Esophagus mucosa (tissue), 1 donor: ENCODE measurements at places on chromosomes 7 and 10. TPM values are rescaled to one million over a fixed set of nuclear protein-coding genes. Genes with fewer than 3 reads are reported as not detected.

DNA sequence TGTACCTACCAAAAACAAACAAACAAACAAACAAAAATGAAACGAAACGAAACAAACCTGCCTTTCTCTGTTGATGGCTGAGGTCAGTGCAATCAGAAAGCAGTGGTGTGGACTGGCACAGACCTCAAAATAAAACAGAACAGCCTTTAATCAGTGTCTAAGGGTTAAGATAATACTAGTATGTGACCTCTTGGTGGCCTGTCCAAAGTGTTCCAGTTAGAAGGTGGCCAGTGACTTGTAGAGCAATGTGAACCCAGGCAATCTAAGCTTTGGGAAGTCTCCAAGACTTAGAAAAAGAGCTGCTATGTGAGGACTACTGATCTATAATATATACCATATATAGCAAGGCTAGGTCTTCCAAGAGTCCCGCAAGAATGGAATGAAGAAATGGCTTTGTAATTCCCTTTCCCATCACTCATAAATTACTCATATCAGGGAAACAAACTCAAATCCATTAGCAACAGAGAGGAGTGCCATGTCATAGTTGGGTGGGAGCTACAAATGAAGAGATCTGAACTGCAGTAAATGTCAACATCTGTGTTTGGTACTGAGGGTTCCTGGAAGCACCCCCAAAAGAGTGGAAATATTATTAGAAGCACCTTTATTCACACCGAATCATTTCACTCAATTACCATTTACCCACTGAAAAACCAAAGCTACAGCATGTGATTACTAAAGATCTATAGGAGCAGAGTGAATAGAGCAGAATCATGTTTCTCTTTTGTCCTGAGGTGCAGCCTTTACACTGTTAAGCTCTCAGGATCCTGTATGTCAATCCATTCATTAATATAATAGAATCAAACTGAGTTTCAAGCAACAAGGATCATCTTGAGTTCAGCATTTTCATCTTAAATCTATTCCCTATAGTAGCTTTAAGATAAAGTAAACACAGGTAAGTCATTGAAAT lies 28.0 kb downstream of the ABLIM1 start:
- ATAC-seq: no peak

DNA sequence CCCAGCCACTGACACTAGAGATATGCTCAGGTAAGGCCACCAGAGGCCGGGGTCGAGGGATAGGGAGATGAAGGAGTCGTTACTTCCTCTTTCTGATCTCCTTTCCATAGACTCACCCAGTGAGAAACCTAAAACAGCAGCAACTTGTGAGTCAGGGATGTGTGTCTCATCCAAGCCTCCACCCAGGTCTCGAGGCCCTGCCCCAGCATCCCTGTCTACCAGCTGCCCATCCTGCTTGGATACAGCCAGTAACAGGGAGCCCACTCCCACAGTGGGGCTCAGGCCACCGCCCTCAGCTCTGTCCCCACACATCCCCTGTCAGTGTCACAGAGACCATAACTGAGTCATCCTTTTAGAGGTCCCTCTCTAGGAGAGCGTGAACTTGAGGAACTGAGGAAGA lies 49.6 kb upstream of the CHST15 start:
- ATAC-seq: no peak

DNA sequence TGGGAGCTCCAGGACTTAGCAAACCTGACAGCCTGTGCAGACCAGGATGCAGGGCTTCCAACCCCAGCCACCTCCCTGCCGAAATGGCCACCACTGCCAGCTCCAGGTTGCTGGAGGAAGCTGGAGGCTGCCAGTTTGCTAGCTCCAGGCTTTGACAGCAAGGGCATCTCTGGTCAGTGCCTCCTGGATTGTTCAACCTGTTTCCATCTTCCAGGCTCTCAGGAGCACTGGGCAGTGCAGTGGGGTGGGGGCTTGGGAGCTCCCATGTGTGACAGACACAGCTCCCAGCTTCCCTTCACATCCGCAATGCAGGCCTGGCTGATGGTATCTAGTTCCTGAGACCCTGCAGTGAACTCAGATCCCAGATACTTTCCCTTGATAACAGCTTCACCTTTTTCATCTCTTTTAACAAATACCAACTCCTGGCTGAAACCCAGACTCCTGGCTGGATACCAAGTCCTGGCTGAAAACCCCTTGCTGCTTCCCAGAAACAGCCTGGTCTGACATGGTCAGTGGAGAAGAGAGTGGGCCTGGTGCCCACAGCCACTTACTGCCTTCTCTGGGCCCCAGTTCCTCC lies 20.8 kb upstream of the RET start:
- no peak for ATAC-seq

- peak; percentile 7 for ATAC-seq
Measured at GRCh38 chr7:128863433-128863989, 855 bp downstream of the ATP6V1F start.

DNA sequence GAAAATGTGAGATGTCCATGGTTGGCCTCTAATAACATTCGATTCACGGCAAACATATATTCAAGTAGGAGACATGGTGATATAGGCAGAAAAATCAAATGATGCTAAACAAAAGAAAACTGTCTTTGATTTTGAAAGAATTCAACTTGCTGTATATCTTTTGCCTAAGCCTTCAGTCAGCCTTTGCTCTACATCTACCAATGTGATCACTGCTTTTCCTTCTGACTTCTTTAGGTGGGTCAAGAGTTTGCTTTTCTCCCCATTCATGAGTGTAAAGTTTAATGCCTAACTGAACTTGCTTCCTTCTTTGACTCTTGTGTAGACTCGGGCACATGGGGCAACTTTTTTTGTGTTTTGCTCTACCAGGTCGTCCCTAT lies 417 bp upstream of the HIF1AN start:
- ATAC-seq: no peak

DNA sequence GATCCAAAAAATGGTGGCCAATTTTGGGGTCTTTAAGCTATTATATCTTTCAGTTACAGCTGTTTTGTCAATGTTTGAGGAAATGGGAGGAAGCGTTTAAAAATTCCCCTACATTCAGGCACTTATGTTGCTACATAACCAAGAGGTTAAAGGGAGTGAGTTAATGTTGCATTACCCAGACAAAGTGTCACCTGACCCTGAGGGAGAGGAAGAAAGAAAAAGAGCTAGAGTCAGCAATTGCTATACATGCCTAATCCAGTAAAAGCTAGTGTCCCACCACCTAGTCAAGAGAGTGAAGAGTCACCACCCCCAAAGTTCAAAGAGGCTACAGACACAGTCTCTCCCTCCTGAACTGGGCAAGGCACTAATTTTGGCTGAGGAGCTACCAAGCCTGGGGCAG lies 69.5 kb upstream of the ZNF92 start:
- no peak for ATAC-seq

DNA sequence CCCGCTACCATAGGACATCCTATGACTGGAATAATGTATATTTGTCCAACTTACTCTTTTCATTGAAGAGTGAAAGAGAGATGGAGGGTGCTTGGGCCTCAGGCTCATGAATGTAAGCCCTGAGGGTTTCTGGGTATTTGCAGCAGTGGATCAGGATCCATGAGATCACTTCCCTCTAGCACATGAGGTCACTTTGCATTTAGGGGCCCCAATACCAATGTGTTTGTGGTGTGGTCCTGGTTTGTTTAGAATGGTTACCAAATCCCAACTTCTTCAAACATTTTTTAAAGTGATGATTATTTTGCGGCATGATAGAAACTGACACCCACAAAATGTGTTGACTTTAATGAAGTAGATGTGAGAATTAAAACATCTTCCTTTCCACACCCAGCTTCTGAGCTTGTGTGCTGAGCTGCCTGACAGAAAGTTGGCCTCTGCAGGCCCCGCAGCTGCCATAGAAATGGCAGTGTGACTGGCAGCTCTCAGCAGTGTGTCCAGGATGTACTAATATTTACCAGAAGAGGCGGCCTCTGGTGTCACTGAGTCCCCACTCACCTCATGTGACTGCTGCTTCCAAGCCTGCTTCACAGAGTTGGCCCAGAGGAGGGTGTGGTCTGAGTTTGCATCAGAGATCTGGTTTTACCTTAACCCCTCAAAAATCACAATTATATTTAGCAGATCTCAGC lies 447.6 kb upstream of the NPVF start:
- ATAC-seq: no peak

- no peak for ATAC-seq
Measured at GRCh38 chr7:95365151-95365550, 31.0 kb downstream of the PON3 start.

GRCh38 chr10:5033061-5033778 lies 29.6 kb upstream of the AKR1C2 start:
- ATAC-seq: peak; percentile 54

DNA sequence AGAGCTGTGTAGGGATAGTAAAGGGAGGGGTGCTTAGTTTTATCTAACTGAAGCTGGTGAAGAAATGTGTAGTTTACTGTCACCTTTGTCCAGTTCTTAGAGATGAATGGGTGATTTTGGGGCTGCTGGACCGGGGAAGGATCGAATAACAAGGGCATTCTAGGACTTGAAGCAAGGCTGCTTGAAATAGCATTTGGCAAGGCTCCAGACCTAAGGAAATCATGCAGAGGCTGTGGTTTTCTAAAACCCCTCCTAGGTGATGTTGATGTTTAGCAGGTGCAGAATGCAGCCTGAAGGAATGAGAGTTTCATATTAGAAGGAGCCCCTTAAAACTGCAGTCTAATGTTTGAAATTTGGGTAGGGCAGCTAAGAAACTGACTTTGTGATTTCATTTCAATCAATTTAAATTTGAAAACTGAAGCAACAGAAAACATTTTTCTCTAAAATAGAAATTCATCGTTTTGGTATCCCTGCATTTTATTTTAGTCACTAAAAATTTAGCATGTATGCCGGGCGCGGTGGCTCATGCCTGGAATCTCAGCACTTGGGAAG lies 68.5 kb downstream of the TET1 start:
- ATAC-seq: no peak

- peak; percentile 80 for ATAC-seq
Measured at GRCh38 chr10:117216611-117217195, 19.4 kb downstream of the KCNK18 start.

GRCh38 chr10:6163364-6164270 lies 39.1 kb upstream of the PFKFB3 start:
- ATAC-seq: peak; percentile 99

DNA sequence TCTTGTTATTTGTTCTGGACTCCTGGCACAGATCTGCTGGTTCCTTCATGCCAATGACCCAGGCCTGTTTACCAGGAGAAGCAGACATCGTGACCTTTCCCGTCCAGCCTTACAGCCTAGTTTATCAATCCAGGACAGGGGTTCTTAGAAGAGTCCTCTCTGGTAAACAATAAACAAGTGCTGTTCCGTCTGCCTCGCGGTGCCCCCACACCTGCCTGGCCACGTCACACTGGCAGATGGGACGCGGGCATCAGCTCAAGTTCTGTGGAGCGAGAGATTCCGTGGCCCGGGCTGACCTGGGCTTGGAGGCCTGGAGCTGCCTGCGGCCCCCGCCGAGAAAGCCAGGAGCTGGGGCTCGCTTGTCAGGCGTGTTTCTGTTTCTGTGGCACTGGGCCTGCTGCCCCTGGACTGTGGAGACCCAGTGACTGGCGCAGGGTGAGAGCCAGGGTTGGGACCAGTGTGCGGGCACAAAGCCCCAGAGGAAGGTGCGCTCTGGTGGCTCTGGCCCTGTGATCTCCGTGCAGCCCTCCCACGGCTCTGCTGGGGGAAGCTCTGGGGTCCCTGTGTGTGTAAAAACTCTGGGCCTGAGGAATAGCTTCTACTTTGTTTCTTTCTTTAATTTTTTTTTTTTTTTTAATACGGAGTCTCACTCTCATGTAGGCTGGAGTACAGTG lies 28.4 kb upstream of the PFKFB3 start:
- ATAC-seq: no peak

DNA sequence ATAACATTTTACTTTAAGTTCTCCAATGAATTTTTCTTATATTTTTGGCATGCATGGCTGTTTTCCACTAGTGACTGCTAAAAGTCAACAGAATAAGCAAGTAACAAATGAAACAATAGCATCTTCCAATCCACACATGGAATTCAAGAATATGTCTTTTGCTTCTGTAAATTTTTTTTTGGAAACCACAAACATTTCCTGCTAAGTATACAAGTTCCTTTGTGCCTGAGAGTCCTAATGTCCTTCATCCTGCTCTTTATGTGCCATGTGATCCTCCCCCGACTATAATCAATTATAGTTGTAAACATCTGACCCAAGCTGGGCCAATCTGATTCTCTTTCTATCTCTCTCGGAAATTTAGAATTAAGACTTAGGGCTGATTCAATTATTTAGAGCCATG lies 61.2 kb downstream of the PPP1R3C start:
- no peak for ATAC-seq

DNA sequence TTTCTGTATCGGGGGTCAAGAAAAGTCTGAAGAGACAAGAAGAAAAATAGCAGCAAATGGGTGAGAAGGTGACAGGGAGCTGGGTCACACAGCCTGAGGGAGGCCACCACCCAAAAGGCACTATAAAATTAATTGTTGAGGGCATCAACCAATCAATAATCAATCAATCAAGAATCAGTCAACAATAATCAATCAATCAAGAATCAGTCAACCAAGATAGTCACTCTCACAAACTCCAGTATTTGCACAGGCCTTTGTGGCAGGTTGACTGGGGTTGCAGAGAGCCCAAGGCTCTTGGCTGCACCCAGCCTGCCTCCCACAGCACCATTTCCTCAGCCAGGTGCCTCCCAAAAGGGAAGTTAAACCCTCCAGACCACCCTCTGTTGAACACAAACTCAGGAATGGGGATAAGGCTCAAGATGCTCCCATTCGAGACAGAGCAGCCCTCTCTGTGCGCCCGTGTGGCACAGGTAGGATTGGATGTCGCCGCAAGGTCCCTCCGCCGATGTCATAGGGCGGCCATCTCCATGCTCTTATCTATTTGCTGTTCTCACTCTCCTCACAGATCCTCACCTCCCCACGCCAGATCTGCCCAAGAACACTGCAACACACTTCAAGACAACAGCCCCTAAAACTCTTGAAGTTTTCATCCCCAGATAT lies 64.0 kb downstream of the TNS3 start:
- no peak for ATAC-seq

DNA sequence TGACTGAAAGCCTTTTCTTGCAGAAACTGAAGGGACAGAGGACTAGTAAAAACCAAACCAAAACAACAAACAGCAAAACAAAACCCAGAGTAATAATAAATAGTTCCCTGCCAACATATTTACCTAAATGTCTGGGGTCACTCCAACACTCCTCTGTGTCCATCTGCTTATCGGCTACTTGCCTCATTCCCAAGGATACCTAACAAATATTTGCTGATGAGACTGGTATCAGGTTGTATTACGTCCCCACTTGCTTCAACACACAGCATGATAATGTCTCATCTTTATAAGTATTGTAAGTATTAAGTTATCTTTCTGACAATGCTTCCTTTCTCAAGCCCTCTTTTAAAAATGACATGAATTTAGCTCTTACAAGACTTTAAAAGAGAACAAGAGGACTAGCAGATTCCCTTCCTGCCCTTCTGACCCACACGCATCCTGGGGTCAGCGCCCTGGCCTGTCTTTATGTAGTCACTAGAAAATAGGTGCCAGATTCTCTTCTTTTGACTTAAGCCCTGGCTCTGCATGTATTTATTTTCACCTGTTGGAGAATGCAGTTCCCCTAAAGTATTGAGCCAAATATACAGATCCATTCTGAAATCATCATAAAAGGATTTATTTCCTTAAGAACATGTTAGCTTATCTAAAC lies 110.2 kb downstream of the SEM1 start:
- ATAC-seq: no peak

The RABGEF1 gene
- total RNA-seq: 26.9 TPM

The FAM221A gene
- total RNA-seq: 4.0 TPM

The ATOH7 gene
- total RNA-seq: not detected

The OR2A1 gene
- not detected for total RNA-seq

The MMP21 gene
- 0.08 TPM for total RNA-seq

The SPDYE9 gene
- not detected for total RNA-seq

The C10orf120 gene
- total RNA-seq: not detected

The IQUB gene
- not detected for total RNA-seq
